ENCODE measurements at places on chromosomes 2 and 18.

DNA sequence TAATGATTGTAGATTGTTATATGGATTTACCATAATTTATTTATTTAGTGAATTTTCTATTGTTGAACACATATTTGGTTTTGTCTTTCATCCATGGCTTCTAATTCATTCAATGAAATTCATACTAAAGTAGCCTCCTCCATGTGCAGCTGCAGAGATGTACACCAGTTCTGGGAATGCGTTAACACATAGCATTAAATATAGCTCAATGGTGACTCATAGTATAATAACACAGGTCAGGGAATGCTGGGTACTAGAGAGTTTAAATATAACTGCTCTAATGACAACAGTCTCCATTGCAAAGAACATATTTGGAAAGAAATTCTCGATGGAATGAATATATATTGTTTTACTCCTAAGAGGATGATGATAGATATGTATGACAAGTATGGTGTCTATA is 1190.2 kb upstream of the NRXN1 start:
- no peak for DNase-seq

- no peak for DNase-seq
Measured at GRCh38 chr2:120430501-120430830, 84.5 kb downstream of the INHBB start.

GRCh38 chr18:8605974-8606373 is 3.3 kb upstream of the RAB12 start:
- no peak for DNase-seq

DNA sequence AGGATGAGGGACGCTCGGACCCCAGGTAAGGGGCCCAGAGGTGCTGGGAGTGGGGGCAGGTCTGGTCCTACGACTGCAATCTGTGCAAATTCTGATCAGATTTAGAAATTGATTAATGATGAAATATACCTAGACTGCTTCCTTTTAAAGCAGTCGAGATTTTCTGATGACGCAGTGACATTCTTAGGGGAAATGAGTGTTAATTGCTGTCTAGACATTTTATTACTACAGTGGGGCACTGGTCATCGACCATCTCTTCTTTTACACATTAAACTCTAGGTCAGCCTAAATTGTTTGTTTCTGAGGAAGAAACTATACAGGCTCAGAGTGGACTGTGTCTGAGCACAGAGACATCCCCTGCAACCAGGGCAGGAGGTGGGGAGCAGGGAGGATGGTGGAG is 154.4 kb upstream of the SALL3 start:
- DNase-seq, result no peak

GRCh38 chr18:53056064-53056463 is 716.1 kb downstream of the DCC start:
- DNase-seq, result no peak

DNA sequence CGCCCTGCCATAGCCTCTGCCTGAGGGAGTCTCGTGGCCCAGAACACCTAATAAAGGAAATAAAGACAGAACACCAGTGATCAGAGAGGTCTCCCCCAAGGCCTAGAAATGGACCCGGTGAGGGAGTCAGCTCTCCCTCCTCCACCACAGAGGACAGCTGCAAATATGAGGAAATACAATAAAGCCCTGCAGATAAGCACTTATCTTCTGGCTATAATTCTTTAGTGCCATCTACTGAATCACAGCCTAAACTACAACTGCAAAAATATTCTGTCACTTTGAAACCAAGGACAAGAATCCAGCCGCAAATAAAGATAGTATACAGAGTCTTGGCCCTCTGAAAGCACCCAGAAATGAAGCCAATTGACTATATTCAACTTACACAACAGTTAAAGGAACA is 42.4 kb upstream of the TACR1 start:
- DNase-seq, result no peak

GRCh38 chr18:35634323-35634722 is 52.8 kb downstream of the GALNT1 start:
- no peak for DNase-seq

- DNase-seq, result no peak
Measured at GRCh38 chr18:6478121-6478520, 63.4 kb upstream of the L3MBTL4 start.

DNA sequence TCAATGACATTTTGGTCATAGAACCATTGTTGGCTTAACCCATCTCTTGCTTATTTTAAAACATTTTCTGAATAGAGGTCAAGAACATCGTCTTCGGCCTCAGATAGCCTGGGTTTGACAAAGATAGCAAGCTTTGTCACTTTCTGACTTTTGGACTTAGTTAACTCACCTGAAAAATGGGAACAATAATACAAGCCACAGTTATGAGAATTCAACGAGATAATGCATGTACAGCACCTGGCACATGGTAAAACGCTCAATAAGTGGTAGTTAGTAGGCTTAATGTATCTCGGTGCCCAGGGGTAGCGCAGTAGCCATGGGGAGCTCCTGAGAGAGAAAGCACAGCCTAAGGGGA is 446 bp upstream of the COPS7B start:
- no peak for DNase-seq

DNA sequence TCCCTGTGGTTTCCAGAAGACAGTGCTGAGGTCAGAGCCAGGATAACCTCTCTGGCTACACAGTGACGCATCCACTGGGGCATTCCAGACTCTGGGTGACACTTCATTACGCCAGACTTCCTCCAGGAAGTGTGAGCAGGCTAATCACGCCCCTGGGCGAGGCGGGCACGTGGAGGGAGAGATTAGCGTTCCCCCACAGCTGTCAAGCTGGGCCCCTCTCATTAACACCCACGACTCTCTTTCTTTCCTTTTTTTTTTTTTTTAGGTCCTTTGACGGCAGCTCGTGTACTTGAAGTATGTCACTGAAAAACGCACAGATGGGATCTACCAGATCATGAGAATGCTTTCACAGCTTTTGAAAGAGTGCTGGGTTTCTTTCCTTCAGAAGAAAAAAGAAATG is 274.6 kb downstream of the AFF3 start:
- DNase-seq, result no peak

GRCh38 chr2:28348921-28349320 is 43.7 kb upstream of the FOSL2 start:
- DNase-seq, result no peak

GRCh38 chr18:50719471-50720324 is 100.1 kb downstream of the MRO start:
- DNase-seq, result no peak

GRCh38 chr2:238822955-238823354 is 24.9 kb upstream of the TWIST2 start:
- DNase-seq, result no peak

- no peak for DNase-seq
Measured at GRCh38 chr18:78244779-78245178, 734.8 kb upstream of the SALL3 start.

- no peak for DNase-seq
Measured at GRCh38 chr2:232418466-232419244, 12.0 kb downstream of the ALPG start.

Measured in central memory CD8-positive, alpha-beta T cell (primary cell).